Pancreas (tissue), 10 donors: ENCODE measurements at places on chromosomes 12 and 14. TPM values are rescaled to one million over a fixed set of nuclear protein-coding genes. Genes with fewer than 3 reads are reported as not detected.

DNA sequence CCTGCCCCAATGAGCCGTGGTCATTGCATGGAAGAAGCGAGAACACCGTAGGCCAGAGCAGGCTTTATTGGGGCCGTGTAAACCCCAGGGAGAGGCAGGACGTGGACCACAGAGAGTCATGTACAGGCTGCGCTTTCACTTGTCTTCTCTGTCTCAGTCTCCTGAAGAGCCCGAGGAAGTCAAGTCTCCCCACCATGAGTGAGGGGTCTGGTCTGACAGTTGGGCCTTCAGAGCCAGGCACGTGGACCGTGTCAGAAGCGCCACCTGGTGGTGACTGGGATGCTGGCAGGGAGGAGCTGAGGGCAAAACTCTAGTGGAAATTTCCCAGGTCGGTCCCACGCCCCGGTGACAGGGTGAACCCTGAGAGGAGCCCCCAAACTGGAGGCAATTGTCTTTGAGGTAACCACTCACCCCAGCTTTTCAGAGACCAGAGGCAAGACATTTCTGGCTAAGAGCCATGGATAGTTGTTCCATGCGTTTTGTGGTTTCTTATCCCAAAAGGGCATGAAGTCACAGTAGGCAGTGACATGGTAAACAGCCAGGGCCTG is 17.4 kb downstream of the RPS6KL1 start:
- peak; percentile 73 for DNase-seq

- no peak for DNase-seq
These were observed 3.3 kb upstream of the PAPLN start for GRCh38 chr14:73234029-73234428.

DNA sequence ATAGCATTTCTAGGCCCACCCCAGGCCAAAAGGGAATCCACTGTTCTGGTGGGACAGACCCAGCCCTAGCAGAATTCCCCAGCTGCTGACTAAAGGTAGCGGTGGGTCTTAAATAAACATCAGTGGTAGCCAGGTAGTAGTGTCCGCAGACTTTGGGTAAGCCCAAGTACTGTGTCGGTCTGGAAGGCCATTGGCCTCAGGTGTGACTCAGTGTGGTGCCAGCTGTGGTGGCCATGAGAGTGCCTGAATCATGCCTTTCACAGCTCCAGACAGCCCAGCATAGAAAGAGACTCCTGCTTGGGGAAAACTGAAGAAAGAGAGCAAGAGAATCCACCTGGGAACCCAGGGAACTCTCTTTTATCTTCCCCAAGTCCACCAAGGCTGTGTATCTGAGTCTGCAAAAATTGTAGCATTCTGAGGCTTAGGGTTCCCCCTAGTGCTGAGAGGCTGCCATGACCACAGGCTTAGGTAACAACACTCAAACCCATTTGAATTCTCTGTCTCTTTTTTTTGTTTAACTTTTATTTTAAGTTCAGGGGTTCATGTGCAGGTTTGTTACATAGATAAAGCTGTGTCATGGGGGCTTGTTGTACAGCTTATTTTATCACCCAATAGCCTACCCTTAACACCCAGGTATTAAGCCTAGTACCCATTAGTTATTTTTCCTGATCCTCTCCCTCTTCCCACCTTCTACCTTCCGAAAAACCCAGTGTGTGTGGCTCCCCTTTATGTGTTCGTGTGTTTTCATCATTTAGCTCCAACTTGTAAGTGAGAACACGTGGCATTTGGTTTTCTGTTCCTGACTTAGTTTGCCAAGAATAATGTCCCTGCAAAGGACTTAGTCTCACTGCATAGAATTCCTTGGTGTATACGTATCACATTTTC is 16.7 kb upstream of the CD163L1 start:
- no peak for DNase-seq

DNA sequence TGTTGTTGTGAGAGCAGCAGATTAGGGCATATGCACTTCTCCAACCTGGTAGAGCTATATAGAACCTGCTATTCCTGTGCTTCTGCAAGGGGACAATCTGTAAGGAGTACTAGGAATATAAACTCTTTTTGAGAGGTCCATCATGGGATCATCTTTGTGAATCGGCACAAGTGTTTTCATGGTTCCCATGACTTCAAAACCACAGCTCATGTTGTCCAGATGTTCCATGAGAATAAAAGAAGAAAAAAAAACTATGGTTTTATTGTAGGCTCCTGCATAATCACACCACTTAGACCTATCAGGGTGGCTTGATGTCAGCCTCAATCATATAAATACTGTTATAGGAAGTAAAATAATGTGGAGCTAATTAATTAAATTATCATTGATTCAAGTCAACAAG is 311.4 kb upstream of the ATP2B1 start:
- DNase-seq: no peak

The PLEKHG7 gene
- 0.47 TPM for total RNA-seq

The RNASE7 gene
- total RNA-seq: 0.23 TPM

- no peak for DNase-seq
These were observed 404.2 kb downstream of the DAD1 start for GRCh38 chr14:22184830-22185168.

The GPR132 gene
- 0.51 TPM for total RNA-seq

GRCh38 chr12:56071648-56072047 is 8.3 kb upstream of the ERBB3 start:
- no peak for DNase-seq

DNA sequence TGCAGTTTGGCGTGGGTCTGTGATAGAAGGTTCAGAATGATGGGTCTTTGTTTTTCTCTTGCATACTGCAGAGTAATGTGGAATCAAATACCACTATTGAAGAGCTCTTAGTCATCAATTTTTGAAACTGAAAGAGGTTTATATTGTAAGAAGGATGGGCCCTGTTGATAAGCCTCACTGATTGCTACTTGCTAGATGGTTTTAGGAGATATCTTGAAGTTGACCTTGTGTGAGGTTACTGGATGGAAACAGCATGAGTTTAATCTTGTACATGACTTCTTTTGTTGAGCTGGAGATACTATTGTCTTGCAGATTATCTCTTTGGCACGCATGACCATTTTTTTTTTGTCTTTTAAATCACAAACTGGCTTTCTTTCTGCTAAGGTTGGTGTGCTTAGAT is 13.8 kb downstream of the BICD1 start:
- DNase-seq: no peak

- no peak for DNase-seq
These were observed 1.1 kb downstream of the TEX22 start for GRCh38 chr14:105399466-105399775.

- no peak for DNase-seq
These were observed 207.3 kb downstream of the TTC7B start for GRCh38 chr14:90608929-90609341.

DNA sequence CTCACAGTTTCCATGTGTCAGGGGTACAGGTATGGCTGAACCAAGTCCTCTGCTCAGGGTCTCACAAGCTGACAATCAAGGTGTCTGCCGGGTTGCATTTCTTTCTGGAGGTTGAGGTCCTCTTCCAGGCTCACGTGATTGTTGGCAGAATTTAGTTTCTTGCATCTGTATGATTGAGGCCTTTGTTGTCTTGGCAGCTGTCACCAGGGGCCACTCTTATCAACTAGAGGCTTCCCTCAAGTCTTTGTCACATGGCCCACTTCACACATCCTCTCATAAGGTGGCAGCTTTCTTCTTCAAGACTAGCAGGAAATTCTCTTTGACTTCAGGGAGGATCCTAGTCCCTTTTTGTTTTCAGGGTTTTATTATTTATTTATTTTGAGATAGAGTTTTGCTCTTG is 46.0 kb upstream of the FOS start:
- no peak for DNase-seq

GRCh38 chr12:113298861-113299545 is 35.9 kb downstream of the SLC8B1 start:
- DNase-seq: peak; percentile 18

The NOC4L gene
- total RNA-seq: 8.1 TPM

GRCh38 chr14:103492156-103492925 is 30.3 kb downstream of the CKB start:
- DNase-seq: no peak

- DNase-seq: no peak
These were observed 5.7 kb downstream of the TPCN1 start for GRCh38 chr12:113226696-113227568.

The CCDC196 gene
- 1.1 TPM for total RNA-seq

- DNase-seq: no peak
These were observed 9.9 kb upstream of the DYNC1H1 start for GRCh38 chr14:101954501-101954900.

- DNase-seq: no peak
These were observed at the start of gene LRCOL1 for GRCh38 chr12:132610051-132610759. Gene LRCOL1 (minus strand): TSS chr12:132610582. CDS start chr12:132606251, 4,331 bp downstream.

DNA sequence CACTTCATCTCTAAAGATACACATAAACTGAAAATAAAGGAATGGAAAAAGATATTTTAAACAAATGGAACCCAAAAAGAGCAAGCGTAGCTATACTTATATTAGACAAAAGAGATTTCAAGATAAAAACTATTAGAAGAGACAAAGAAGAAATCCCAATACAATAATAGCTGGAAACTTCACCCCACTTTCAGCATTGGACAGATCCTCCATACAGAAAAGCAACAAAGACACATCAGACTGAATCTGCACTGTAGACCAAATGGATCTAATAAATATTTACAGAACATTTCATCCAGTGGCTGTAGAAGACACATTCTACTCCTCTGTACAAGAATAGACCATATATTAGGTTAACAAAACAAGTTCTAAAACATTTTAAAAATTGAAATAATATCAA is 117.6 kb upstream of the PDE3A start:
- no peak for DNase-seq

The CLEC12A gene
- 0.19 TPM for total RNA-seq

DNA sequence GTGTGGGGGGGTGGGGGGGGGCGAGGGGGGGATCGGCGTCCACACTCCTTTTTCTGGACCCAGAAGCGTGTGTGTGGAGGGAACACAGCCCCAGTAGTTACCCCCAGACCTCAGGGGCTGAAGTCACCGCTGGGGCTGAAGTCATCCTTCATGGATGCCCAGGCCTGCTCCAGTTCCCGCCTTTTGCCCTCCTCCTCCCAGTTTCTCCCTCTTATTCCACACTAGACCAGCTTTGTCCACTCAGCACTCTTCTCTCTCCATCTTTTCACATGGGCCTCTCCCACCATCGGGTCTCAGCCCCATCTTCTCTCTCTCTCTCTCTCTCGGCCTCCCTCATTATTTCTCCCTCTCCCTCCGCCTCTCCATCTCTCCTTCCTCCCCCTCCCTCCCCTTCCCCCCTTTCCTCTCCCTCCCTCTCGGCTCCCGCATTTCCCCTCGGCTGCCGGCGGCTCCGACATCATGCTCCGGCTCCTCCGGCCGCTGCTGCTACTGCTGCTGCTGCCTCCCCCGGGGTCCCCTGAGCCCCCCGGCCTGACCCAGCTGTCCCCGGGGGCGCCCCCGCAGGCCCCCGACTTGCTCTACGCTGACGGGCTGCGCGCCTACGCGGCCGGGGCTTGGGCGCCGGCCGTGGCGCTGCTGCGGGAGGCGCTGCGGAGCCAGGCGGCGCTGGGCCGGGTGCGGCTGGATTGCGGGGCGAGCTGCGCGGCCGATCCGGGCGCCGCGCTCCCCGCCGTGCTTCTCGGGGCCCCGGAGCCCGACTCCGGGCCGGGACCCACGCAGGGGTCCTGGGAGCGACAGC is at the start of gene P3H3:
Gene P3H3, plus strand, starts transcription at position 426 of the 799 bp plus-strand sequence. Its CDS starts 34 bp downstream, at position 460.
- peak; percentile 75 for DNase-seq

The LAG3 gene
- total RNA-seq: 0.32 TPM

GRCh38 chr12:49296836-49297694 is 2.1 kb downstream of the PRPH start:
- DNase-seq: peak; percentile 46

The PLCZ1 gene
- total RNA-seq: not detected

DNA sequence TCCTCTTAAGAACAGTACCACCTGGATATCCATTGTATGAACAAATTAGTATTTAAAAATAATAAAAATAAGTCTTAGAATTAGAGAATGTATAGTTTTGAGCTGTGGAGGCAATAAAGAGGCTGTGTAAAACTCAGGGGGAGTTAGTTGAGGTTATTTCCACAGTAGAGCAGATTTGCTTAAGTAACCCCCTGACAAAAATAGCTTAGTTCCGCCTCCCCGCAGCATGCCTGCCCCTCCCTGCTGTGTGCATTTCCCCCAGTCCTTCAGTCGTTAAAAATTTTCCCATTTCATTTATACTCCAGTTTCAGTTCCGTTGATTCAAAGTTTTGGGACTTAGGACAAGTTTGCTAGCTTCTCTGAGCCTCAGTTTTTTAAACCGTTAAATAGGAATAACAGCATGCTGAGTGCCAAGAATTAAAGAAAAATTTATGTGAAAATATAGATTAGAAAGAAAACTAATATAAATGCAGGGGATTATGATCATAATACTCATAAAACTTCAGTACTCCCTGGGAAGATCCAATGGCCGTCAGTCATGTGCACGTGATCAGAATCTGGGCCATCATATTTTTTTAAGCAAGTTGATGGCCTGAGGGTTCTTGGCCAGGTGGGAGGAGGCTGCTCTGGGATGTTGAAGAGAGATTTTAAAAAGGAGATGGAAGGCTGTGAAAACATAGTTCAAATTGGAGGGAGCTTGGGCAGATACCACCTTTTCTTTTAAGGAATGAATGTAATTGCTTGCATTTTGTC is 14.5 kb upstream of the SLC38A2 start:
- peak; percentile 33 for DNase-seq

The CLEC7A gene
- 0.60 TPM for total RNA-seq

- DNase-seq: no peak
These were observed 33.8 kb downstream of the ERG28 start for GRCh38 chr14:75626863-75627262.
